Progenitor cell of endocrine pancreas (in vitro differentiated cells): ENCODE measurements at places on chromosomes 16 and 17.

- no peaks in the 10 kb centered on the region for H3K36me3 ChIP-seq
- H3K4me1 ChIP-seq: peaks cover 28% of the 10 kb centered on the region
- DNase-seq: no peak
- peak overlapping the region; percentile 90 for H3K27ac ChIP-seq
- no peak overlapping the region for H3K4me3 ChIP-seq
- no peaks in the 10 kb centered on the region for H3K27me3 ChIP-seq
These were observed 4.1 kb downstream of the ZNF688 start for GRCh38 chr16:30567160-30567990.

- peak overlapping the region; percentile 58 for H3K4me3 ChIP-seq
- H3K4me1 ChIP-seq: peaks cover 24% of the 10 kb centered on the region
- H3K27ac ChIP-seq: no peak overlapping the region
- H3K36me3 ChIP-seq: peaks cover 5% of the 10 kb centered on the region
- peaks cover 6% of the 10 kb centered on the region for H3K27me3 ChIP-seq
These were observed 547 bp downstream of the RAB26 start for GRCh38 chr16:2148714-2149629.

GRCh38 chr17:30218799-30219198, 16.7 kb downstream of the SLC6A4 start:
- DNase-seq: no peak
- no peaks in the 10 kb centered on the region for H3K36me3 ChIP-seq
- peaks cover 18% of the 10 kb centered on the region for H3K4me1 ChIP-seq
- no peak overlapping the region for H3K27ac ChIP-seq

DNA sequence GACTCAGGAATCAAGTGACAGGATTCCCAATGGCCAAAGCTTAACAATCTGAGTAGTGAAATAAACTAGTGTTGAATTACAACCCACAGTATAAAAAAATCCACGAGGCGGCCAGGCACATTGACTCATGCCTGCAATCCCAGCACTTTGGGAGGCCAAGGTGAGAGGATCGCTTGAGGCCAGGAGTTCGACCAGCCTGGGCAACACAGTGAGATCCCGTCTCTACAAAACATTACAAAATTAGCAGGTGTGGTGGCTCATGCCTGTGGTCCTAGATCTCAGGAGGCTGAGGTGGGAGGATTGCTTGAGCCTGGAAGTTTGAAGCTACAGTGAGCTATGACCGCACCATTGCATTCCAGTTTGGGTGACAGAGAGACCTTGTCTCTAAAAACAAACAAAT, 133.8 kb downstream of the CPPED1 start:
- peaks cover 7% of the 10 kb centered on the region for H3K36me3 ChIP-seq
- H3K27ac ChIP-seq: no peak overlapping the region
- H3K4me3 ChIP-seq: no peak overlapping the region
- H3K27me3 ChIP-seq: no peaks in the 10 kb centered on the region
- H3K4me1 ChIP-seq: peaks cover under 1% of the 10 kb centered on the region
- DNase-seq: no peak

GRCh38 chr16:89135971-89136765, 35.4 kb upstream of the CDH15 start:
- peaks cover 12% of the 10 kb centered on the region for H3K36me3 ChIP-seq
- no peaks in the 10 kb centered on the region for H3K4me1 ChIP-seq
- DNase-seq: no peak
- H3K4me3 ChIP-seq: no peak overlapping the region

DNA sequence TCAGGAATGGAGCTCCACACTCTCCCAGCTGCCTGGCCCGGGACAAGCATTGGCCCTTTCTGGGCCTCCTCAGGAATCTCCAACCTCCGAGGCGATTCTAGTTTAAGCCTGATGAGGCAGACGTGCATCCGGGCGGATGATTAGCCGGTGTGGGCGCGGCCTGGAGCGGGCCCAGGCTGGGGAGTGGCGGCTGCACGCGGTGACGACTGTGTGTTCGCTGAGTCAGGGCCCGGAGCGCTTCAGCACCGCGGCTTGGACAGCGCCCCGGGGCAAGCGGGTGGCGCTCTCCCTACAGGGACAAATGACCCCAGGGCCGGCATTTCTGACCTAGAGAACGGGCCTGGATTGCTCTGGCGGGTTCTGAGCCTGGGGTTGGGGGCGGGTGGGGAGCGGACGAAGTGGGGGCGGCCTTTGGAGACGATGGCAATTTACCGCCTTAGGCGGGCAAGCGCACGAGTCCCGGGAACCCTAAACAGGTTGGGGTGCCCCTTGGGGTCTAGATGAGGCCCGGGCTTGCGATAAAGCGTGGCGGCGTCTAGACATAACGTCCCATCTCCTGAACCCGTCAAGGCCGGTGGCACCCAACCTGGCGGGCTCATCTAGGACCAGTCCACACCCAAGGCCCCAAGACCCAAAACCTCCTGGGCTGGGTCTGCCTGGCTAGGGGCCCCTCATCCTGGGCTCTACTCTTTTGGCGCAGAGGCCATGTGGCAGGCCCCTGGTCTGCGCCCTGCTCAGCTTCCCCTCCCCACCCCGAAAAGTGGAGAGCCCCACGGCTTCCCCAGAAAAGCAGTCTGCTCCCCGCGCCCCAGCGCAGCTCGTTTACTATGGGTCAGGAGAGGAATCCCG, 22.3 kb upstream of the ZNHIT3 start:
- no peak overlapping the region for H3K4me3 ChIP-seq
- peaks cover 73% of the 10 kb centered on the region for H3K27me3 ChIP-seq
- no peaks in the 10 kb centered on the region for H3K36me3 ChIP-seq
- H3K27ac ChIP-seq: no peak overlapping the region
- peak; percentile 84 for DNase-seq

DNA sequence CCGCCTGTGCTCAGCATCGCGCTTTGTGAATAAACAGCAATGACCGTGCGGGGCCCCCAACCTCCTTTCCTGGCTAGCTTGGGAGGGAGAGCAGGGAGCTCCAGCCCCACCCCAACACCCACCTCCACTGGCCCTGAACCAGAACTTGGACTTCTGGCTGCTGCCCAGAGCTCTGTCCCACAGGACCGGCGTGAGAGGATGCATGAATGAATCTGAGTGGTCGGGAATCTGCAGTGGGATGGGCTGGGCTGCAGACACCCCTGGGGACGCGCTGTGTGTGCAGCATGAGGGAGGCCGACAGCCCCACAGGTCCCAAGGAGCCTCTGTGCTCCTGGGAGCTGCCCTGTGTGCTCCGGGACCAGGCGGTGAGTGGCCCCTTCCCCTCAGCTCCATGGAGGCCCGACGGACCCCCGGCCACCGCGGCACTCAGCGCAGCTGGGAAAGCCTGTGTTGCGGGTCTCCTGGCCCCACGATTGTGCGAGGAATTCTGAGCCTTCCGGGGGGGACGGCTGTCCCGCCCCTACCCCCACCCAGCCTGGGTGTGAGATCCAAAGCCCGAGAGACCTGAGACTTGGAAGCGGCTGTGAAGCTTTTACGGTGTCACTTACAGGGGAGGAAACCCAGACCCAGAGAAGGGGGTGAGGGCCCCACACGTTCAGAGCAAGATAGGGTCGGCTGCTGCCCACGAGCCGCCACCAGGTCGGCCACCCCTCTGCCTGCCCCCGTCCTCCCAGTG, 5.4 kb downstream of the PIEZO1 start:
- DNase-seq: no peak
- H3K27me3 ChIP-seq: peaks cover 23% of the 10 kb centered on the region
- no peak overlapping the region for H3K4me3 ChIP-seq
- no peaks in the 10 kb centered on the region for H3K36me3 ChIP-seq
- no peak overlapping the region for H3K27ac ChIP-seq
- H3K4me1 ChIP-seq: peaks cover 3% of the 10 kb centered on the region

DNA sequence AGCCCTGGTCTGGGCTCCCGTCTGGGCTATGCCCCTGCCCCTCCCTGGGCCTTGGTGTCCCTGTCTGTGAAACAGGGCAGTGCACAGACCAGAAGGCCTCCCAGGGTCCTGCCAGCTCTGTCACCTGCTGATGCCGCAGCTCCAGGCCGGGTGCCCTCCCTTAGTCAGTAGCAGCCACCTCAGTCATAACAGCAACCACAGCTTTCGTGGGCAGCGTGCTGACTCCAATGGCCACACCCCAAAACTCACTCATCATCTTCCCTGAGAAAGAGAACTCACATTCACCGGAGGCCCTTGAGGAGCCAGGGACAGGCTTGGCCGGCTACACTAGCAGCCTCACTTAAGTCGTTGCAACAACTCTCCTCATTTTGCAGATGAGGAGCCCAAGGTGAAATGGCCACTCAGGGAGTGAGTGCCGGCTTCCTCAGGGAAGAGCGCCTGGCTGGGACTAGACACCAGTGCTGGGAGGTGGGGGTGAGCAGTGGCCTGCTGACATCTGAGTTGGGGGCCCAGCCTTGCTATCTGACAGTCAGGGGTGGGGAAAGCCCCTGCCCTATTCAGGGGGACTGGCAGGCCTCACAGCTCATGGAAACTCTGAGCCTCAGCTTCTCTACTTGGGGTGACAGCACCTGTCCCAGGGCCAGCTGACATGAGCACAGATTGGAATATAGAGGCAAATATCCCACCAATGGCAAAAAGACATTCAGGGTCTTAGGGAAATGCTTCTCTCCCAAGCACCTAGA, 22.6 kb downstream of the SLC5A10 start:
- DNase-seq: no peak
- peaks cover 8% of the 10 kb centered on the region for H3K36me3 ChIP-seq
- H3K4me3 ChIP-seq: no peak overlapping the region
- no peaks in the 10 kb centered on the region for H3K4me1 ChIP-seq
- no peaks in the 10 kb centered on the region for H3K27me3 ChIP-seq
- peak overlapping the region; percentile 52 for H3K27ac ChIP-seq

- H3K4me3 ChIP-seq: no peak overlapping the region
- H3K4me1 ChIP-seq: no peaks in the 10 kb centered on the region
- H3K27me3 ChIP-seq: peaks cover 22% of the 10 kb centered on the region
- H3K36me3 ChIP-seq: no peaks in the 10 kb centered on the region
- peak; percentile 72 for DNase-seq
These were observed 56.1 kb upstream of the ACSF3 start for GRCh38 chr16:89037261-89038152.

DNA sequence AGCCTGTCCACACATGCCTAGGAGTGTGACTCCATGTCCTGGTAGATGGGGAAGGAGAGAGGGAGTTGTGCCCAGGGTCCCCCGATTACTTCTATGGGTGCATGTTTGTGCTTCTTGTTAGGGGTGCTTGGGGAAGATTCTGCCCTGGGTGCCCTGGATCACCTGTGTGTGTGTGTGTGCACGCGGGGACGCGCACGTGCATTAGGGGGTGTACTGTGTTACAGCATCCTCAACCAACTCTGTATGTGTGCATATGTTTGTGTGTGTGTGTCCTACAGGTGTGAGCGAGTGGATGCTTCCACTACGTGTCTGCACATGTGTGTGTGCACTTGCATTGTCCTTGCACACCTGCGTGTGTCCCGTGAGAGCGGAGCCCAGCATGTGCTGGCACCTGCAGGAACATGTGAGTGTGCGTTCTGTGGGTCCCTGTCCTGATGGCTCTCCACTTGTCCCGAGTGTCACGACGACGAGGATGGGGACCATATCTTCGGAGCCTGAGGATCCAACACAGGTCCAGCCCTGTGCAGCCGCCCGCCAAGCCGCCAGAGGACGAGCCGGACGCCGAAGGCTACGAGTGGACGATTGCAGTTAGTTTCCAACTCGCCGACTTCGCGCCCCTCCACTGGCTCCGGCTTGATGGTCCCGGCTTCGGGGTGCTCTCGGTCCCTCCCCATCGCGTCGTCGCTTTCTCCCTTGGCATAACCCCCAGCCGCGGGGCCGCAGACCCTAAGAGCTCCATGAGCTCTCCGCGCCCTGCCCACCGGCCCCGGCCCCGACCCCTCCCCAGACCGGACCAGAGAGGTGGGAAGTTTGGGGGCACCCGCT, 6.0 kb upstream of the TBC1D3B start:
- peak overlapping the region; percentile 80 for H3K4me3 ChIP-seq
- peak; percentile 49 for DNase-seq
- H3K4me1 ChIP-seq: peaks cover 17% of the 10 kb centered on the region
- H3K36me3 ChIP-seq: no peaks in the 10 kb centered on the region
- H3K27me3 ChIP-seq: peaks cover 28% of the 10 kb centered on the region
- H3K27ac ChIP-seq: peak overlapping the region; percentile 78

DNA sequence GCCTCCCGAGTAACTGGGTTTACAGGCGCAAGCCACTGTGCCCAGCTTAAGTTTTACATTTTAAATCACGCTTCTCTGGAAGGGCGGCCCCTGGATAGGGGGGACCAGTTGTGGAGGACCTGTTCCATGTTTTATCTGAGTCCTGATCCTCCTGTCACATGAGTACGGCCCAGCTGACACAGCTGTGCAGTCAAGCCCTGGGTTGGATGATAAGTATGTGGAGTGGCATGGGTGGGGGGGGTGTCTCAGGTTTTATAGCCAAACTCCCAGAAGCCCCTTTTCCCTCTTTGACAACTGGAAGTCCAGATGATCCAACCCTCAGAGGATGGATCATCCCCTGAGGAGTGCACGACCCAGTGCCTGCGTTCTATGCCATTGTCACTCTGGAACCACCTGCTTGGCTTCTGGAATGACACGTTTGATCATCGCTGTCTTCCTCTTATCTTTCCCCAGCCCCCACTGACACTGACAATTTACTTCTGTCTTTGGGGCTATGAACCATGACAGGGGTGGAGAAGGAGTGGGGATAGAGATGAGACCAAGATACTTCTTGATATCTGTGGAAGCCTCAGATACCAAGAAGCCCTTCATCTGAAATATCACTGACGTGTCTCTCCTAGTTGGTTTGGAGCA, 191.2 kb downstream of the MSI2 start:
- DNase-seq: no peak
- H3K4me3 ChIP-seq: no peak overlapping the region
- H3K27me3 ChIP-seq: no peaks in the 10 kb centered on the region
- H3K4me1 ChIP-seq: peaks cover 9% of the 10 kb centered on the region
- H3K27ac ChIP-seq: no peak overlapping the region

DNA sequence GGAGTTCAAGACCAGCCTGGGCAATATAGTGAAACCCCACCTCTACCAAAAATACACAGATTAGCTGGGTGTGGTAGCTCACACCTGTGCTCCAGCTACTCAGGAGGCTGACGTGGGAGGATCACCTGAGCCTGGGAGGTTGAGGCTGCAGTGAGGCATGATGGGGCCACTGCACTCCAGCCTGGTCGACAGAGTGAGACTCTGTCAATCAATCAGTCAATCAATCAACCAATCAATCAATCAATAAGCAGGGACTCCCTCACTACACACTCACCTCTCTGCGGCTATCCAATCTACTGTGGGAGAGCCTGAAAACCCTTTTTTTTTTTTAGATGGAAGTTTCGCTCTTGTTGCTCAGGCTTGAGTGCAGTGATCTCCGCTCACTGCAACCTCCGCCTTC, 31.6 kb downstream of the CPSF4L start:
- H3K4me3 ChIP-seq: peak overlapping the region; percentile 97
- H3K27me3 ChIP-seq: no peaks in the 10 kb centered on the region
- H3K27ac ChIP-seq: no peak overlapping the region
- peaks cover 5% of the 10 kb centered on the region for H3K36me3 ChIP-seq
- DNase-seq: no peak
